ENCODE measurements at places on chromosomes 16 and 17.

DNA sequence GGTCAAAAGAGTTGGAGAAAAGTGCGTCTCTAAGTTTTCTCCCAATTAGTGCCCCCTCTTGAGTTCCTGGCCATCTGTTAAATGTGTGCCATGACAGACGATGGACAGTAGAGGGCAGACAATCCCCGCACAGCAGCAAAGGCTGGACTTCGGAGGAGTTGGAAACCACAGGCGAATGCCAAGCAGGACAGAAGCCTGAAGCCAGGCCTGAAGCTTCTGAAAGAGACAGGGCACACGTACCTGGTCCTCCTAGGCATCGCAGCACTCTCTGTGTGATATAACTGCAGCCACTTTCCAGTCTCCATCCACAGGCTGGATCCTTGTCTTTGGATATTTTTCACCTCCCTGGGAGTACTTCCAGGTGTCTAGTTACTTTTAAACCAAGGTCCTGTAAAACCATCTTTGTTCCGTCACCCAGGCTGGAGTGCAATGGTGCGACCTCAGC, 14.5 kb downstream of the C17orf100 start:
- DNase-seq, result no peak

GRCh38 chr16:81633680-81634379, 145.3 kb upstream of the PLCG2 start:
- no peak for DNase-seq

DNA sequence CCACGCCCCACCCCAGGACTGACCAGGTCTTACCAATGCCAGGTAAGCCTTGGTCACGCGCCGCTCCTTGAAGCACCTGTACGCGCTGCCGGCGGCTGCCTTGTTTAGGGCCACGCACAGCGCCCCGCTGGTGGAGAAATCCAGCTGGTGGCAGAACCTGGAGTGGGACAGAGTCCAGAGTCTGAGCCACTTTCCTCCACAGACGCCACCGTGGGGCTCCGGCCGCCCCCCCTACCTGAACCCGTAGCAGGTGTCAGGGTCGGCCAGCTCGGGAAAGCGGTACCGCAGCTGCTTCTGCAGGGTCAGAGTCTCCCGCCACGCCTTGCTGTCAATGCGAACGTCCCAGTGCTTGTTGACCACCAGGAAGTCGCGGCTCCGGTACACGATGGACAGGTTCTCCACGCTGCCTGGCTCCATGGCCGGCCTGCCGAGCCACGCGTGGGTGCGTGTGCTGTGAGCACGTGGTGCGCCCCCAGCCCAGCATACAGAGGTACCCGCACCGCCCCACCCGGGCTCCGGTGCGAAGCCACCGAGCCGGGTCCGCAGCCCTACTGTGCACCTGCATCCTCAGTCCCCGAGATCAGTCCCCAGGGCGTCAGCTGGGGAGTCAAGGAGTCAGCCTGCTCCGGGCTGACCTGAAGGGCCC, 737 bp downstream of the RPUSD1 start:
- DNase-seq, result no peak

DNA sequence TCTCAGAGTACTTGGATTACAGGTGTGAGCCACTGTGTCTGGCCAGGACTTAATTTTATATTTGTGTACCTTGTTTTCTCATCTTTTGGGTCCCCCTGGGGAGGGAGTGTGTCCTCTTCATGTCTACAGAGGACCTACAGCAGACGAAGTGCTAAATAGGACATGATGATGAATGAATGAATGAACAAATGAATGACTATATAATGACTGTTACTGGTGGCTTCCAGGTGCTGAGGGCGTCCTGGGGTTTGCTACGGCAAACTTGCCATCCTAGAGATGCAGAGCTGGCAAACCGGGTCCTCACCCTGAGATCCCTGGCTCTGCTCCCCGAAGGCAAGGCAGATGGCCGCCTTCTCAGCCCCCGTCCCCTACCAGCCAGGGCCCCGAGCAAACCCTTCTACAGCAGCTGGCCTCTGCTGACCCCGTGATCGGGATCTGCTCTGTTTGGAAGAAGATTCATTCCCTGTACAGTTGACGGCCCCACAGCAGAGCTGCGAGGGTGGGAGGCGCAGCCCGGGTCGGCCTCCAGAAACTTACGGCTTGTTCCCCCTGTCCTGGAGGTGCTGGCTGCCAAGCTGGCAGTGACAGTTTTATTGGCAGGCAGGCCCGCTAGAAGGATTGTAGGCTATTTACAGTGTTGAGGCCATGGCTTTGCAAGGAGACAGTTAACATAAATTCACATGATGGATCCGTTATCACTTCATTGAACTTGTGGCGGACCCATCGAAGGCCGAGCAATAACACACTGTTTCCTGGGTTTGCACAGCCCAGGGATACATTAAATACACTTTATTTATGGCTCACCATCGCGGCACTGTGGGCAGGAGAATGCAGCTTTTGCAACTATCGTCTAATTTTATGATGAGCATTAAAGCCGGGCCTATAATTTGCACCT, 197.7 kb upstream of the GSE1 start:
- no peak for DNase-seq

GRCh38 chr17:56176091-56176490, 22.8 kb downstream of the ANKFN1 start:
- DNase-seq, result no peak

- no peak for DNase-seq
These were observed 8.8 kb upstream of the ADAM11 start for GRCh38 chr17:44749980-44750318.

DNA sequence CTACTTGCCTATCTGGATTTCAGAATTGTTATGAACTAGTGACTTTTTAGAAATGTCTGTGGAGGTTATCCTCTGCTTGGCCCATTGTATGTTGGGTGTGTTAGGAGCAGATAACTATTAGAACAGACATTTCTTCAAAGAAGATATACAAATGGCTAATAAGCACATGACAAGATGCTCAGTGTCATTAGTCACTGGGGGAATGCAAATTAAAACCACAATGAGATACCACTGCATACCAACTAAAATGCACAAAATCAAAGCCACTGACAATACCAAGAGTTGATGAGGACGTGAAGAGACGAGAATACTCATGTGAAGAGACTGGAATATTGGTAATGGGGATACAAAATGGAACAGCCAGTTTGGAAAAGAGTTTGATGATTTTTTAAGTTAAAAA, 39.2 kb downstream of the CEP112 start:
- no peak for DNase-seq

- DNase-seq, result no peak
These were observed 191.9 kb downstream of the IRX3 start for GRCh38 chr16:54094641-54095040.

- DNase-seq, result no peak
These were observed 39.3 kb downstream of the TADA2A start for GRCh38 chr17:37446027-37446426.

All from stimulated activated CD8-positive, alpha-beta memory T cell treated with anti-CD3 and anti-CD28 coated beads, Interleukin-4, amount 100 ng/mL, for 1 hour (primary cell).